Esophagus squamous epithelium (tissue), 5 donors: ENCODE measurements at places on chromosomes 5 and 9.

GRCh38 chr5:157197086-157197485 lies 16.4 kb downstream of the ITK start:
- DNase-seq, result no peak

- DNase-seq, result no peak
These were observed 11.6 kb downstream of the C5orf24 start for GRCh38 chr5:134857401-134857800.

DNA sequence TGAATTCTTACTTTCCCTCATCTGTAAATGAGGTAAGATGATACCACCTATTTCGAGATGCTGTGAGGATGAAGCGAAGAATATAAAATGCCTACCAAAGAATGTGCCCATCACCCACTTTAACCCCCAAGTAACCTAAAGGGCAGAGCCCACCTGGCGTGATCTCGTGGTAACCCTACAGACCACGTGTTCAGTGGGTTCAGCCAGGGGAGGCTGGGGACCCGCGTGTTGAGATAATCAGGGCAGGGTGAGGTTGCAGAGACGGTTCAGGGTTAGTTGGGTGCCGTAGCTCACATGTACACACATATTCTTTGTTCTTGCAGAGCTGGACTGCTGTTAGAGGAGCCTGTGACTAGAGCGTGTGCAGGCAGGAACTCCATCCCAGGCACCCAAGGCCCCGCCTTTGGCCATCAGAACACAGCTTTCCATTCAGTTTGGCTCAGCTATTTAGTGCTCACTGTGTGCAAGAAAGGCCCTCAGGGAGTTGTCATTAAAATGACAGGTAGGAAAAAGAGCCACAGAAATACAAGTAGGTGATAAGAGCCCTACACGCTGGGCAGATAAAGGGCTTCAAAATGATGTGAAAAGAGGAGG lies 56.5 kb upstream of the HAND1 start:
- DNase-seq, result no peak

- no peak for DNase-seq
These were observed 29.0 kb upstream of the CEMIP2 start for GRCh38 chr9:71797266-71797665.

DNA sequence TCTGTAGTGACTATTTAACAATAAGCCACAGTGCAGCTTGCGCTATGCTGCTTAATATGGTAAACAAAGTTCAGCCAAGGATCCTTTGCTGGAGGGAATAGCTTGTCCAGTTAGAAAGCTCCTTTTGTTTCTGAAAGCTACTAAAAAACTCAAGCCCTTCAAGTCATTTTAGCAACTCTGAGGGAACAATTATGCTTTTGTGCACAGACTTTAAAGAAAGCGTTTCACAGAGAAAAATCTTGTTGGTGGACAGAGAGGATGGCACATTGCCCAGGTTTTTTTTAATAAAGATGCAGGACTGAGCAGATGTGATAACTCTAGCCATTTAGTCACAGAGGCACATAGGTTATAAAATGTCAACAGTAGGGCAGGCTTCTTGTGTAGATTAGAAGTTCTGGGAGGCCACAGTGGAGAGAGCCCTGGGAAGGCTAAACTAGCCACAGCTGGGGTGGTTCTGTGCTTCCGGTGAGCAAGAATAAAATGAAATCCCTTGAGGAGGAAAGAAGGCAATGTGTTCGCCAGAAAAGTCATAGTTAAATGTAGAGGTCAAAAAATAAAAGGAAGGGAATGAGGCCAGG lies 63.4 kb downstream of the ALDH7A1 start:
- no peak for DNase-seq

DNA sequence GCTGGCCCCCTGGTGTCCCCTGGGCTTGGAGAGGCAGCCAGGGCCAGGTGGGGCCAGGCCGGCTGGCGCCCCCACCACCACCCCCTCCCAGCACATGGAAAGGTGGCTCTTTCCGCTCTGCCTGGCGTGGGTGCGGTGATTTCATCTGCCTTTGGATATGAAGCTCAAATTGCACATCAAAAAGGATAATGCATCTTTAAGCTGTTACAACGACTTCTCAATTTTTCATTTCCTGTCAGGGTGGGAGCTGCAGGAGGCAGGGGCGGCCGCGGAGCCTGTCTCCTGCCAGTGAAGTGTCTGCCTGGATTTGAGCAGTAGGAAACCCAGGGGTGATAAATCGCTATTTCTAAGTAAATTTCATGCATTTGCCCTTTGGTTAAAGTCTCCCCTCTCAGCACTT lies 169.2 kb upstream of the MVB12B start:
- DNase-seq, result no peak

DNA sequence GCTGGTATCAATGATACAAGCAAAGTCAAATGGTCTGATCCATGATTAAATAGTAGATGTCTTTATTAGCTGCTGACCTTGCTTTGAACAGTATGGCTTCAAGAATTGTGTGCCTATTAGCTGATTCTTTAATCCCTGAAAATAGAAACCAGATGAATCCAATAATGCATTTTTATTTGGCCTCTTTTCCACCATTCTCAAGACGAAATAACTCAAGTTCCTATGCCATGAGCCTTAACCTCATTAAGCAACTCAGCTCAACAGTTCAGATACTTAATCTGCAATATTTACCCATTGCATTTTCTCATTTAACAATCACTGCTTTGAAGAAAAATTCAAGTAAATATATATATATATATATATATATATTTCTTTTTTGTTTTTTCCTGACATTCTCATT lies 588.6 kb upstream of the MEF2C start:
- DNase-seq, result no peak

GRCh38 chr5:55966284-55966683 lies 28.5 kb downstream of the IL6ST start:
- no peak for DNase-seq

GRCh38 chr5:136425921-136426320 lies 60.6 kb upstream of the TRPC7 start:
- no peak for DNase-seq

- no peak for DNase-seq
These were observed 3.8 kb downstream of the DMRT2 start for GRCh38 chr9:1053986-1054425.

GRCh38 chr9:91978740-91979414 lies 28.8 kb upstream of the ROR2 start:
- DNase-seq, result no peak

DNA sequence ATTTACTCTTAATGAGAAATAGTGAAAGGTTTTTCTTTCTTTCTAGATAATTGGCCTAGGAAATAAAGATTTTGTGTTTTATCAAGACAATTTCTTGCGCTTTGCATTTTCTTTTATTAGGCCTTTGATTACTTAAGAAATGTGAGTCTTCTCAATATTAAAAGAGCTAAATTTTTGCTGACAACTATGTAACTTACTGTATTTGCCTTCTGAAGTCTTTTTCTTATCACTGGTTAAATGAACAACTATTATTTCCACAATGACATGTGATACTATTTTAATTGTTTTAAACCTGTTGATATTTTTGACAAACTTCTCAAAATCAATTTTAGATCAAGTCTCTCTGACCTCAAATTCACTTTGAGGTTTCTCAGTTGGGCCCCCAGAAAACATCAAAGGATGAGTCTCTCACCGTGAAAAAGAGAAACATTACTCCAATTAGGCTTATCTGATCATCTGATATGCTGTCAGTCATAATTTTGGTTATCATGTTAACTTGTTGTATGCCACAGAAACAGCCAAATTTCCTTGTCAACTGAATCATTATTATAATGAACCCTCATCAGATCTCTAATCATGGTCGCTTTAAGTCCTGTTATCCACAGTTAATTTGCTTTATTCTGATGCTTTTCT lies 48.8 kb downstream of the RAPGEF1 start:
- no peak for DNase-seq

- no peak for DNase-seq
These were observed 142.5 kb downstream of the ACER2 start for GRCh38 chr9:19551124-19551929.

DNA sequence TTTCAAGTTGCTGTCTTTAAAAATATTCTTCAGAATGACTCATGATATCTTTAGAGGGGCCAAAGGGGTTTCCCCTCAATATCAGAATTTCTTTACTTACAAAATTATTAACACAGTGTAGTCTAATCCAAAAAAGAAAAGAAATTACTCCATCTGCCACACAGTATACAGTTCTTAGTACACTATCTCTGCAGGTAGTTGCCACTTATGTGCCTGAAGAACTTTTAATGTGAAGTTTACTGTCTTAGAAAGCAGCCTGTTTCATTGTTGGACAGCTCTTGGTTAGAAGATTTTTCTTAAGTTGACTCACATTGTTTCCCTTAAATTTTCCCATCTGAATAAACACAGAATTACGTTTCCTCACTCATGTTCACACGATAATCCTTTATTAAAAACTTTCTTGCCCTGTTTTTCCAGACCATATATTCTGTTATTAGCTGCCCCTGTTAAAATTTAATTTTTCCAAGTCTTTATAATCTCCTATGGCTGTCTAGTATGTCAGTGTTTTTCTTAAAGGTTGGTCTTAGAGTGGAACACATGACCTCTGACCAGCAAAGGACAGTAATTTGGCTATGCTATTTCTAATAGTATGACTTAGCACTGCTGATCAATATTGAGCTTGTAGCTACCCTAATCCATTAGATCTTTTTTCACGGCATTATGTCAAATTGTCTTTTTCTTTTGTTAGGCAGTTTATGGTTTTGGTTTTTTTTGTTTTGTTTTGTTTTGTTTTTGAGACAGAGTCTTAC lies 21.8 kb upstream of the FKTN start:
- DNase-seq, result no peak

GRCh38 chr5:116739571-116739970 lies 164.9 kb upstream of the SEMA6A start:
- DNase-seq, result no peak

GRCh38 chr5:131959906-131960305 lies 14.4 kb upstream of the MEIKIN start:
- no peak for DNase-seq

- DNase-seq, result no peak
These were observed 243.8 kb downstream of the CSNK1G3 start for GRCh38 chr5:123755653-123756317.

GRCh38 chr5:148776261-148776660 lies 50.1 kb upstream of the ADRB2 start:
- no peak for DNase-seq

DNA sequence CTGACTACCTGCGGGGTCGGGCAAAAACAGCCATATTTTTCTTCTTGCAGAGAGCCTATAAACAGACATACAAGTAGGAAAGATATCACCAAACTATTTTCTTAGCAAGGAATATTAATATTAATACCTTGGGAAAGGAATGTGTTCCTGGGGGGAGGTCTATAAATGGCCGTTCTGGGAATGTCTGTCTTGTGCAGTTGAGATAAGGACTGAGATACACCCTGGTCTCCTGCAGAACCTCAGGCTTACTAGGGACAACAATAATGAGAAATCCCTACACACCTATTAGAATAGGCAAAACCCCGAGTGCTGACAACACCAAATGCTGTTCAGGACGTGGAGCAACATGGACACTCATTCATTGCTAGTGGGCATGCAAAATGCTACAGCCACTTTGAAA lies 297.2 kb downstream of the DRD1 start:
- DNase-seq, result no peak

DNA sequence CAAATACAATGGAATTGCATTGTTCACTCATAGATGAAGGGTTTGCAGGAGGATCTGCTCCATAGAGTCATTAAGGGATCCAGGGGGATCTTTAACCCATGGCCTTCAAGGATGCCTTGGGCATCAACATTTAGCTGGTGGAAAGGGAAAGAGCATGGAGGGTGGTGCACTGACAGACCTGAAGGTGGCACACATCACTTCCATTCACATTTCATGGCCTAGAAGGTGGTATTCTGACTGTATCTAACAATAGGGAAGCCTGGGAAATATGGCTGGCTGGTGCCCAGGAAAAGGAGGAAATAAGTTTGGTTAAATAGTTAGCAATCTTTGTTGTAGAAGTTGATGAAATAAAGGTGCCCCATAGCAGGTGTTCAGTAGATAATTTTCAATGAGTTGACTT lies 230.2 kb downstream of the CD180 start:
- DNase-seq, result no peak

DNA sequence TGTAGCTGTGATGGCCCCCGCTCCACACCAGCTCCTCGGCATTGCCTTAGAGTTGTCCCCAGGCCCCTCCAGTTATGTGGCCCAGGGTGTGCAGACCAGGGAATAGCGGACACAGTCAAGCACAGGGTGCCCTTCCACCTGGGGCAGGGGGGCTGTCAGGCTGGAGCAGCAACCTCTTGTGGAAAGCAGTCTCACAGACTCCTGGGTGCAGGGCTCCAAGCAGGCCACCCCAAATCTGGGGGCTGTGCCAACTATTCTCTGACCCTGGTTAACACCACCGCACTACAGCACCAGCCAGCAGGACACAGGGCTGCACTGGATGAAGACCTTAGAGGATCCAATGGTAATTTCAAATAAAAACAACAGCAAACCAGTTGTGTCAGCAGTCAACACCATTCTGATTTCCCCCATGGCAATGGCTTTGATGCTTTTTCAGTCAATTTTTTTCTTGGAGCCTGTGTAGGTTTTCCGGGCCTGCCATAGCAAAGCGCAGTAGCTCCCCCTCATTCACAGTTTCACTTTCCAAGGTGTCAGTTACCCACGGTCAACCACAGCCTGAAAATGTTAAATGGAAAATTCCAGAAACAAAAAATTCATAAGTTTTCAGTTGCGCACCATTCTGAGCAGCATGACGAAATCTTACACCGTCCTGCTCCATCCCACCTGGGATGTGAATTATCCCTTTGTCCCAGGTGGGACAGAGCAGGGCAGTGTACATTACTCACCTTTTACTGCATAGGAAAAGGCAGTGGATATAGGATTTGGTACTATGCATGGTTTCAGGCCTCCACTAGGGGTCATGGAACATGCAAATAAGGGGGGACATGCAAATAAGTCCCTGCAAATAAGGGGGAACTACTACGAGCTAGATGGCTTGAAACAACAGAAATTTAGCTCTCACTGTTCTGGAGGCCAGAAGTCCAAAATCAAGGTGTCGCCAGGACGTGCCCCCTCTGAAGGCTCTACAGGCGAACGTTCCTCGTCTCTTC lies 49.0 kb downstream of the C5orf15 start:
- DNase-seq, result no peak

GRCh38 chr5:141848744-141849414 lies 29.3 kb downstream of the PCDH1 start:
- no peak for DNase-seq

- DNase-seq, result no peak
These were observed 836.8 kb upstream of the CDH9 start for GRCh38 chr5:27875148-27875547.

DNA sequence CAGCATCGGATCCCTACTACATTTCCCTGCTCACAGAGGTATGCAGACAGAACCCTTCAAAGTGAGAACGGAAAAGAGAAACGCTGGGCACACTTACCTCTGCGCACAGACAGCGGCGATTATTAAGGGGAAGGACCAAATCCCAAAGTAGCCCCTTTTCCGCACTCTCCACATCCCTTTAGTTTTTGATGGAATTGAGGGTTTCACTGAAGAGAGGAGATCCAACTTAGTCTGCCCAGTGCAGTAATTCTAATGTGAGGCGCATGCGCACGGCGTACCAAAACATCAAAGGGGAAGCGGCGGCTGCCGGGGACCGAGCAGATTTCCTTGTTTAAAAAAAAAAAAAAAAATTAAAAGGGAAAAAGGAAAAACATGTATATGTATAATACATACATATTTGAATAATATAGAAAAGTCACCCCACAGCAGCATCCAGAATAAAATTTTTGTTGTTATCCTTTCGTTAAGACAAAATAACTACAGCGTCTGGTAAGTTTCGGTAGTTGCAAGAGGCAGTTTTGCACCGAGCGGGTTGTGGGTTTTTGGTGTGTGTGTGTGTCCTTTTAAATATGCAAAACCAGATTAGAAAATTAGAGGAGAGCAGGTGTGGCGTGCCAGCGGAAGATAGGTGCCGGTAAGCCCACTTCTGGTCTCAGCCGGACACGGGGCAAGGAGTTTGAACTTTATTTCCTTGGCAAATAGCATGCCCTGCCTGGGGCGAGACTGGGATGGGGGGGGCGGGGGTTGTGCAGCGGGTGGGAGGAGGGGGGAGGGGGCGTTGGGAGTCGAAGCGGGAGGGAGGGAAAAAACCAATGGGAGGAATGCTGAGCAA lies at the start of gene GABRB2:
Gene GABRB2, minus strand, starts transcription at position 256 of the 832 bp plus-strand sequence. Its CDS starts 82 bp downstream, at position 174.
- DNase-seq, result no peak
